Left lung (tissue), 14 donors: ENCODE measurements at places on chromosomes 3 and 15. TPM values are rescaled to one million over a fixed set of nuclear protein-coding genes. Genes with fewer than 3 reads are reported as not detected.

SPATA12 gene
- not detected for polyA plus RNA-seq

FOXL2NB gene
- polyA plus RNA-seq: 0.06 TPM

RASL12 gene
- 115 TPM for polyA plus RNA-seq

VIPR1 gene
- 7.8 TPM for polyA plus RNA-seq

PRSS50 gene
- polyA plus RNA-seq: 1.1 TPM

GUCA1C gene
- not detected for polyA plus RNA-seq

LNP1 gene
- polyA plus RNA-seq: 7.4 TPM

ZCWPW2 gene
- 2.4 TPM for polyA plus RNA-seq

GREM1 gene
- polyA plus RNA-seq: 0.13 TPM

EIF4A2 gene
- polyA plus RNA-seq: 764 TPM

LXN gene
- polyA plus RNA-seq: 207 TPM

SACM1L gene
- 86.8 TPM for polyA plus RNA-seq

CCDC174 gene
- 42.2 TPM for polyA plus RNA-seq

CLDN16 gene
- 0.11 TPM for polyA plus RNA-seq
